ENCODE measurements at places on chromosomes 6 and 20.
A peak's percentile ranks its signal among the peaks of the same experiment; 100 is the strongest.

DNA sequence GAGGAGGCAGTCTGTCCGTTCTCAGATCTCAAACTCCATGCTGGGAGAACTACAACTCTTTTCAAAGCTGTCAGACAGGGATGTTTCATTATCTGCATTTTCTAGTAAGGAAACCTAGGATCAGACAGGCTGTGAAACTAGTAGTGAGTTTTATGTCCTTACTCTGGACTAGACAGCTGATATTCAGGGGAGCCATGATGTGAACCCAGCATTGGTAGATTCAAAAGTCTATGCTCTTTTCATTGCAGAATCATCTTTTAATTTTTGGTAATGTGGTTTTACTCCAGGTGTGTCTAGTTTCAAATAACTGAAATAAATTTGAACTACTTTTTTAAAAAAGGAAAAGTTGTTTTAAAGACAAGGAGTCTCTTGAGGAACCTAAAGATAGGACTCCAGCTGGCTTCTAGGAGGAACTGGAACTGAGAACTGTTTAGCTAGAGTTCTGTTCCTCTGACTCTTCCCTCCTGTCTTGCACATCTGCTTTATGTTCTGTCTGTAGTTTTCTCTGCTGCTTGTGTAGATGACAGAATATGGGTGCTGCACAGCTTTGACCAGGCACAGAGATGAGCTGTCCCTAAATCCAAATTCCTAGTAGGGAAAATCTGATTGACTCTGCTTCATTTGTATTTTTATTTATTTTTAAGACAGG lies 27.8 kb upstream of the RNF144B start:
- no peak for DNase-seq

DNA sequence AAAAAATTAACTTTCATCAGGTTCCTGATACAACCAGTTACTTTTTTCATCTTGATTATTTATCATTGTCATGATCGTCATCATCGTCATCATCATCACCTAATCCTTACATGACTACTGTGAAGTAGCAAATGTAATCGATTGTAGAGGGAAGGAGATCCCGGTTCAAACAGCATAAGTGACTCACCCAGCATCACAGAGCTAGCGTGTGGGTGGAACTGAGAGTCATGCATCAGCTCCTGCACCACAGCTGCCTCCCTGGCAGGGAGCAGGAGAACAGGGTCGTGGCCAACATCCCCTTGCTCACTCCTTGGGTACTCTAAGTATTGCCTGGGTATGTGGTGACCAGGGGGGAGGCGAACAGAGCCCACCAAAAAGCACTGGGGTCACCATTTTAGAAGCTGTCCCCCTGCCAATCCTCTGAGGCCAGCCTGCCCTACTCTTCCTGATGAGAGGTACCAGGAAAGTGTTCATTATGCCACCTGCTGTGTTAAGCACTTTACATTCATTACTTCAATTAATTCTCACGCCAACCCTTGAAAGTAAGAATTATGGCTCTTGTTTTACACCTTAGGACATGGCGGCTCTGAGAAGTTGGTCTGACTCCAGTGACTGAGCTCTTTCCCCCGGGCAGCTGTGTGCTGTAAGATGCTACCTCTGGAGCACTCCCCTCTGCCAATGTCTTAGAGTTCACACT lies 425.2 kb downstream of the CD83 start:
- peak; percentile 58 for DNase-seq

DNA sequence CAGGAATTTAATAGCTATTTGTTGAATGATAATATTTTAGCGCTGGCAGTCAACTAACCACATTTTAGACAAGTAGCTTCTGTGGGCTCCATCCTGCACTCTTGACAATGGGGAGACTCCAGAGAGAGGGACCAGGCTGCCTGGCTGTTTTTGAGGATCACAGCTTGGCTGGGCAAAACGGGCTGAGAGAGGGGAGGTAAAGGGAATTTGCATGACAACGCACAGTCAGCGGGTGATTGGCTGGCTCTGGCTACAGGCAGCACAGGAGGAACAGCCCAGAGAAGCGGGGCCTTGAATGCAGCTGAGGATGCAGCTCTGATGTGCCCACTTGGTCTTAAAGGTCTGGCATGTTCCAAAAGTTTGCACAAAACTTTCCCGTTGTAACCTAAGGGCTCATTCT lies 41.2 kb downstream of the LRFN2 start:
- DNase-seq = no peak

- DNase-seq = no peak
Measured at GRCh38 chr20:25364879-25365699, 25.5 kb downstream of the ABHD12 start.

DNA sequence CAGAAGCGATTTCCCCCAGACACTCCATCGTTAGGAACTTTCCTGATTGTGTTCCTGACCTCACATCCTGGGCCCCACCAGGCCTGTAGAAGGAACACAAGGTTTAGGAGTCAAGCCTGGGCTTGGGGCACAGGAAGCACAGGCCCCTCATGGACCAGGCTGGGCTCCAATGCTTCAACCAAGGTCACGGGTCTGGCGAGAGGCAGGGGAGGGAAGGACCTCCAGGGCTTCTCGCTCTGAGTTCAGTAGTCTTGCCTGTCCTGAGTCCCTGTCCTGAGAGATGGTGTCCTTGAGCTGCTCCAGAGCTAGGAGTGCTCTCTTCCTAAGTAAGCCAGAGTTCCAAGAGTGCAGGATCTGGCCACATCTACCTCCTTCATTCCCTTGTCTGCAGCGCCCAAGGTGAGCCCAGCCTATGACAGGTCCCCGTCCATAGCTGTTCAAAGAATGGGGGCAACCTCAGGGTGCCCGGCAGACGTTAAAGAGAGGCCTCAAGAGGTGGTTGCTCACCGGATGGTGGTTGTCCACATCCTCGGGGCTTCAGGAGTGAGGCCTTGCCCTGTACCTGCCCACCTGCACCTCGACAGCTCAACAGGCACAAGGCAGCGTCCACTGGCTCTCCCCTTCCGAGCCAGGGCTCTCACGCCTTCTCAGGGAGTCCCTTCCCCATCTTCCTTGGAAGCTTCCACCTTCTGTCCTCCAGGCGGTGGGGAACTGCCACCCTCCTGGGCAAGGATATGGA lies 1.6 kb upstream of the TUBB1 start:
- DNase-seq = no peak

DNA sequence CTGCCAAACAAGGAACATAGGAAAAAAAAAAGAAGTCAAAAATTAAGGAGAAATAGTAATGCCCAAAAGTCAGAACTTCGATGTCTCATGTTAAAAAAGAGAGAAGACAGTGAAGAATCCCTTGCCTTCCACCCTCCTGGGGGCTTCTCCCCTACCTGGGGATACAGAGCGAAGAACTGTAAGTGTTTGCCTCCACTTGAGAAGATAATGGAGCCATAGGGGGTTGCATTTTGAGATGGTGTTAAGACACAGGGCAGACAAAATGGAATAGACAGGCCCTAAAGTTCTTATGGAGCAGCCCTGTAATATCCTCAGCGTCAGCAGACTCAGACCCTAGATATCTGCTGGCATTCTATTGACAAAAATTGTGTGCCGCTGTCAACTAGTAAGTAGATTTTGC lies 222.2 kb upstream of the MAP3K7 start:
- no peak for DNase-seq

- DNase-seq = no peak
Measured at GRCh38 chr6:43505718-43506117, 4.4 kb downstream of the LRRC73 start.

- DNase-seq = no peak
Measured at GRCh38 chr20:32638848-32639247, 34.9 kb downstream of the C20orf203 start.

DNA sequence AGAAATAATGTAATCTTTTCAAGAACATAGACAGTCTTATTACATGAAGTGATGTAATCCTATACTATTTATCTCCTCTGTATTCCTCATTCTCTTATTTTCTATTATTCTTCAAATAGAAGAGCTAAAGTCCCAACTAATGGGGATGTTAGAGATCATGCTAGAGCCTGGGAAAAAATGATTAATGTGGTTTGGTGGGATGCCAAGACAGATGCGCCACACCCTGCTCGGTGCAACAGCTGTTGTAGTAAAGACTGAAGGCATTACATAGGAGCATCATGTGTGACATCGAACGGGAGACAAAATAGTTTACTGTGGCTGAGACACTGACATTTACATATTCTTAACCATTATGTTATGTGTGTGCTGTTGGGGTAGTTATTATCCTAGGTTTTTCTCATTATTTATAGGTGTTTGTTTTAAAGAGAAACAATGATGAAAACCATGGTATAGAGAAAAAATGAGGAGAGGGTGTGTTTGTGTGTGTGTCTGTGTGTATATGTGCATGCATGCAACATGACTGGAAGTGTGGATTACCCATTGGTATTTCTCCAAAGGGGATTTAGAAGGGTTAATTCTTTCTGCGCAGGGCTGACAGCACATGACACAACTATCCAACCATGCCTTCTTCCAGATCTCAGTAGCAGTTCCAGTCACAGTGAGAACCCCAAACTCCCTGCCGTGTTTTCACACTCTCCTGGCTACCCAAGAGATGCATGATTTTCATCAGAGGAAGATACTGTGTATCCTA lies 155.3 kb downstream of the EYA4 start:
- no peak for DNase-seq

DNA sequence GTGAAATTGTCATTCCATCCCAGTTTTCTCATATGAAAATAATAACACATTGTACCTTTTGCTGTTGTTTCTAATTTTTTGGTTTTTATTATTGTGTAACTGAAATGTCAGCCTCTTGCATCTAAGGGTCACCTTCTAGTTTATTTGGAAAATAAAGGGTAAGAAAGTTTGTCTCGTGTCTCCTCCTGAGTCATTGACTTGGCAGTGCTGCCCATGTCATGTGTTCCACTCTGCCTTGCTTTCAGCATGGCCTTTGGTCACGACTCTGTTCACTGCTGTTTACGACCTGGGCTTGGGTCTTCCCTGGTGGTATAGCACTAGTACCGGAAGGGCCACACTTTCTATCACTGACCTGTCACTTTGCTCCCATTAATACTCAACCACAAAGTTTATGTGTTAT lies 171.4 kb upstream of the RSPO3 start:
- no peak for DNase-seq

DNA sequence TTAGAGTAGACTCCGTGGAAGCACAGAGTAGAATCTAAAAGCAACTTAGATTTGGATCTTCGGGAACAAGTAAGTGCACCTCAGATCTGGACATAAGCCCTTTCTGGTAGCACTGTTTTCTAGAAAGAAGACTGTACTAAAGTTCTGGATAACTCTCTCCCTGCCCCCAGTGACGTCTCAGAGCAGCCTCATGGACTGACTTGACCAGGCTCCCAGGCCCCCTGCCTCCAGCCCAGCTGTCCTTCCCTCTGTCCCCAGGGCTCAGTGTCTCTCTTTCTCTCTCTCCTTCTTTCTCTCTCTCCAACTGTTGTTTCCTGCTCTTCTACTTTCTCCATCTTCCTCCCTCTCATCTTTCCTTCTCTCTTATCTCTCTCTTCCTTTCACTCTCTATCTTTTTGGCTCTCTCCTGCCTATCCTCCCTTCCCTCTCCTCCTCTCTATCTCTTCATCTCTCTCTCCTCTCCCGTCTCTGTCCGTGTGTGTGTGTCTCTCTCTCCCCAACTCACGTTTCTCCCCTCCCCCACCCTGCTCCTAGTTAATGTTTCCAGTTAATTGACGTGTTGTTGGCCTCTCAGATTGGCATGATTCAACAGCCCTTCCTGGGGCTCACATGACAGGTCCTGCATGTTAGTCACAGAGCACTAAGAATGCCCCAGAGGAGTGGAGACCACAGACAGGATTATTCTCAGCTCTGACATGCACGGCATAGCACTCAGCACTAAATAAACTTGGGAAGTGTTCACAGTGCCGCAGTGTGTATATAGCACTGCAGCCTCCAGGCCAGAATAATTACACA lies 180.4 kb upstream of the FOXQ1 start:
- DNase-seq = no peak

GRCh38 chr20:47484303-47484702 lies 17.4 kb upstream of the NCOA3 start:
- no peak for DNase-seq

- no peak for DNase-seq
Measured at GRCh38 chr6:41315943-41316620, 19.3 kb upstream of the NCR2 start.

GRCh38 chr6:119442776-119443184 lies 93.2 kb upstream of the MAN1A1 start:
- DNase-seq = no peak

DNA sequence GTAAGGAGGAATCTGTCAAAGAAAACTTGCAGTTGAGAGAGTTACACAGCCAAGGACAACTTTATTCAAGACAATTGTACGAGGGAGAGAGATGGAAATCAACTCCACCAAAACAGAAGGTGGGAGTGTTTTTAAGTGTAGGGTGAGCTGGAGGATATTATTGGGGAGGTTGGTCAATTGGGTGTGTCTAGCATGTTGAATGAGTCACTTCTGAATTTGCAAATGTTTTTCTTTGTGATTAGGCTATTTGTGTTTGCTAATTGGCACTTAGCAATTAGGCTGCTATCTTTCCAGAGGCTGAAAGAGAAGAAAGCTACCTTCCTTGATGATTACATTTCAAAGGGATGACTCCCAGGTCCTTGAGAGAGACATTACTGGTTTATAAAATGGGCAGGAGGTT lies 441.1 kb downstream of the MEI4 start:
- no peak for DNase-seq

GRCh38 chr6:116090251-116090650 lies 10.4 kb upstream of the NT5DC1 start:
- DNase-seq = no peak

- DNase-seq = no peak
Measured at GRCh38 chr6:144326393-144326792, 41.3 kb downstream of the UTRN start.

DNA sequence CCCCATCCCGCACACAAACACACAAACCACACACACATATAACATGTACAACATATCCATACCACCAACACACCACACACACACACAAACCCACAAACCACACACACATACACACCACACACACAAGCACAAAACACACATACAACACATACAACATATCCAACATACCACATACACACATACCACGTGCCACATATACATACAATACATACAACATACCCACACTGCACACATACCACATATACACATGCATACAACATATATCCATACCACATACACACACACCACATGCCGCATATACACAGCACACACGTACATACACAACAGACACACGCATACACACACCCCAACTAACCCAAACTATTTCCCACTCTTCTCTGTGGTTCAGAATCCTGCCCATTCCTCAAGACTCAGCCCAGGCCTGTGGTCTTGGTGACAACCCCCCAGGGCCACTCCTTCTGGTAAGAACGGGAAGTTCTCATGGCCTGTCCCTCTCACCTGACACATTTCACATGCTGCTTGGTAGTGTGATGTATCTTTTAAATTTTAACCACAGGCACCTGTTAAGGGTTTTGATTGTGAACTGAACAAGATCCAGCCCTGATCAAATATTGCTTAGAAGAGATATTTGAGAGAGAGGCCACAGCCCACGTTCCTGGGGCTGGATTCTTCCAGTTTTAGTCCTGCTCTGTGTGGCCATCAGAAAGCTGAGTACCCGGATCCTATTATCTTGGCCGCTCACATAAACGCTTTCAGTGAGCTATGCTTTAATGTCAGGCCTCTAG lies 55.9 kb upstream of the KCNK16 start:
- DNase-seq = no peak
